ENCODE measurements at places on chromosomes 2 and 18.

DNA sequence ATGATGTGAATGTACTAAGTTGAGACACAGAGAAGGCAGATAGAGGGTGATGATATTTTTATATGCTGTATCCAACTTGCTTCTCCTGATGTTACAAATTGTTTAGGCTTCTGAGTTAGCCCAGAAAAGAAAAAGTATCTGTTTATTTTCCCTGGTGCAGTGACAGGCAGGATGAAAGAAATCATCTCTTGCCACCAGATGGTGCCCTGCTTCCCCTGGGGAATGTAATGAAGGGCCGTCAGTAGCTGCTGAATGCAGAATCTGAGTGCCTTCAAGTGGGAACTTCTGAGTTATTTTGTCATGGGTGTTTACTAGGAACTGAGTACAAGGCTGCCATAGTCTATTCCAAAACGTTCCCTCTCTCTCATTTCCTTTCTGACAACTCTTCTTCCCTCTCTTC is 525.6 kb downstream of the MBD2 start:
- DNase-seq = peak; percentile 20

DNA sequence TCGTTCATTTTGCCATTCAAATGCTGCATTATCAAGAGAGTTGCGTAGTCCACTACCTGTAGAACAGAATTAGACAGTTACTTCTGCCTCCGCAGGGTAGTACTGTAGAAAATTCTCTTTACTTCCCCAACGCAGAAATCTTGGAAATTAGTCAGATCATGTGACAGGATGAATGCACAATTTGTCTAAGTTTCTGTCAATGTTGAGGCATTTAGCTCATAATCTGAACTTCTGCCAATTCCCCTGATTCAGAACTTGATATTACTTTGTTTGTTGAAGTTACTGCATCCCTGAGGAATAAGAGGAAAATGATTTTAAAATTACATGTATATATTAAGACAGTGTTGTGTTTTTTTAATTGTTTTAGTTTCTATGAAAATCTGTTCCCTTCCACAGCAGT is 83.4 kb downstream of the TTC27 start:
- DNase-seq = no peak

DNA sequence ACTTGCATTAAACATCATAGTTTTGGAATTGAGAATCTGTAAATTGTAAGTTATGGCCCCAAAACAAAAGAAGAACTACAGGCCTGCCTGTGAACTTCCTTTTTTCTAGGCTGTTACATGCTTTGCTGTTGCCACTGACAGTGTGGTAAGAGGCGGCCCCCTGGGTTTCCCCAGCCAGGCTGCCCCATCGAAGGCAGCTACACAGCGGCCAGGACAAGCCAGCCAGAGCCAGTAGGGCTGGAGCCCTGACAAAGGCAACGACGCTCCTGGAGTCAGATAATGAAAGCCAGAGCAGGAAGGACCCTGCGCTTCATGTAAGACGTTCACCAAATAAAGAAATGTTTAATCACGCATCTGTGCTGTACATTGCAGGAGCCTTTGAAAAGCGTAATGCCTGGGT is 55.0 kb downstream of the ANKRD44 start:
- DNase-seq = peak; percentile 83

GRCh38 chr18:9066358-9066757 is 36.1 kb upstream of the NDUFV2 start:
- DNase-seq = no peak

DNA sequence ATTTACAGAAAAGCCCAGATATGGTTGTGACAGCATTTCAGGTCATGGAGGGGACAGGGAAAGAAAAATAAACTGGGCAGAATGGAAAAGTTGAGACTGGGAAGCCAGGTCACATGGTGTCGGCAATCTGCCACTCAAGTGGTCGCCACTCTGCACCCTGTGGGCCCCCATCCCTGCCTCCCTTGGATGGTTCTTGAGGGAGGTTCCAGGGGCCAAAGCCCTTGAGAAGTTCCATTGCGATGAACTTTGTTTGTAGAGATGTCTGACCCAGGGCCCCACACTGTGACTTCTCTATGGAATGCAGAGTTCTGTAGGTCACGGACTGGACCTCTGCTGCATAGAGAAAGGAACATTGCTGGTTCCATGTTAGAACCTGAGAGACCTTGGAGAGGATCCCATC is 105.7 kb upstream of the SLC14A2 start:
- DNase-seq = no peak

- no peak for DNase-seq
Measured at GRCh38 chr2:223050900-223051504, 988 bp upstream of the KCNE4 start.

DNA sequence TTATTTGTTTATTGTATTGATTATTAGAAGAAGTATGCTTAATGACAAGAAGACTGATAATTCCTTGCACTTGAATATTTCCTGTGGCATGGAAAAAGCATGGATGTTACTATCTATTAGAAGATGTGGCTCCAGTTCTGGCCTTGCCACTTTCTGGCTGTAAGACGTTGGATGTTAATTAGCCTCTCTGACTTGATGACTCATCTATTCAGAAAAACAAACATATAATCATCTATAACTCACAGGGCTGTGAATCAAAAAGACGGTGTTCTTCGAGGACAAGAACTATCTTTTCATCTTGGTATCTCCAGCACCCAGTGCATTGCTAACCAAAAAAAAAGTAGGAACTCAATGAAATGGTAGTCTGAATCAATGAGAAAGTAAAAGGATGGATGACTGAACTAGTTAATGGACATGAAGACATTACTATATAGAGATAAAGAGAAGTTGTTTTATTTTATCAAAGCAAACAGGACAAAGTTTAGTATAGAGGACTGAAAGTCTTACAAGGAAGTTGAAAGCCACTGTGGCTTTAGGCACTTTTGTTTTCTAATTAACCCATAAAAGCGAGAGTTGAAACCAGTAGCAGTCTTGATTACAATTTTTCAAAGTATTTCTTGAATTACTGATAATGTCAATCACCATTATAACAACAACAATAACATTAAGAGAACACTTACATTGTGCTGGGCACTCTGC is 145.3 kb downstream of the RND3 start:
- no peak for DNase-seq

DNA sequence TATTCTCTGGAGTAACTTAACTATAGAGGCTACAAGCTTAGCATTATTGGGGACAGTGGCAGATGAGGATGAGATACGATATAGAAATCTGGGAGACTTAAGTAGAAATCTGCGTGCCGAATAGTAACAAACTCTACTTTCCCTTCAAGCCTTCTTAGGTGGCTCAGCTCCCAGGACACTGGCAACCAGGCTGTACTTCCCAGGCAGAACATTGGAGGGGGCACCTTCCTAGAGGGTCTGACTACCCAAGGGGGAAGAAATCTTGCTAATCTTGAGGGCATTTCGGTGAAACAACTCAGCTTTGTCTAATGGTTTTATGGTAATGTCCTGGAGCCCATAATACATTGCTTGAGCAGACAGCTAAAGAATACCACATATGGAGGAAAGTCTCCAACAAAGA is 126.2 kb upstream of the DTNA start:
- DNase-seq = no peak

DNA sequence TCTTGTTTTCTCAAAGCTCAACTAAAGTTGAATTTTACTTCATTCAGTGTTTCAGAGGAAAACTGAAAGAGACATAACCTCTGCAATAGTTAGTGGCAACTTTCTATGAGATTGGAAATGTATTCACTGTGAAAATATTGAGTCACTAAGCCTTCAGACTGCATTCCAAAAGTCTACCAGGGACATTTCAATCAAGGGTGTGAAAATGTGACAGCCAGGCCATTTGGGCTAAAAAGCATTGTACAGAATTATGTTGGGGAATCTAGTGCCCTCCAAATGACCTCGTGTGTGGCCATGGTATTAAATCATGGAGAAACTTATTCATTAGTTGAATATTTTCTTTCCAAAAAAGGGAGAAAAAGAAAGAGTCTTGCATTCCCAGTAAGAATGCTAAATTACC is 251.9 kb downstream of the GRB14 start:
- DNase-seq = no peak

DNA sequence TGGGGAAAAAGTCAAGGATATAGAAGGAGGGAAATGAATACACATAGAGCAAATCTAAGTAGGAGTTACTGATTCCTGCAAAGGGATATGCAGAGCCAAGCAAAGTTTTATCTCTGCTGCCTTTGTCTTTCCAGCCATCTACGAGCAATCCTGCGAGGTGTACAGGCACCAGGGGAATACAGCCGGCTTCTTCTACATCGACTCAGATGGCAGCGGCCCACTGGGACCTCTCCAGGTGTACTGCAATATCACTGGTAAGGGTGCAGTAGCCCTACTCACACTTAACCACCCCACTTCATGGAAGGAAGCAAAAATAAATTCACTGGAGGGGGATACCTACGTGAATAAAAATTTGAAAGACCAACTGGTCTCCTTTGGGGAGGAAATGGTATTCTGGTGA is 584.6 kb downstream of the CNTNAP5 start:
- DNase-seq = no peak
